Activated T-cell treated with anti-CD3 and anti-CD28 coated beads, Interleukin-2, amount 50 U/mL, for 4 hours (primary cell): ENCODE measurements at places on chromosomes 1 and 21. TPM values are rescaled to one million over a fixed set of nuclear protein-coding genes. Genes with fewer than 3 reads are reported as not detected.

The EDARADD gene
- total RNA-seq: 8.2 TPM

The VHLL gene
- total RNA-seq: 0.42 TPM

The MIER1 gene
- total RNA-seq: 60.5 TPM

The AADACL3 gene
- total RNA-seq: not detected

The LCE1D gene
- not detected for total RNA-seq
